ENCODE measurements at places on chromosomes 5 and 9.

GRCh38 chr5:61953913-61954312 lies 352.1 kb upstream of the KIF2A start:
- no peak for DNase-seq

- no peak for DNase-seq
Observed at GRCh38 chr5:51326844-51327243, 56.4 kb upstream of the ISL1 start.

DNA sequence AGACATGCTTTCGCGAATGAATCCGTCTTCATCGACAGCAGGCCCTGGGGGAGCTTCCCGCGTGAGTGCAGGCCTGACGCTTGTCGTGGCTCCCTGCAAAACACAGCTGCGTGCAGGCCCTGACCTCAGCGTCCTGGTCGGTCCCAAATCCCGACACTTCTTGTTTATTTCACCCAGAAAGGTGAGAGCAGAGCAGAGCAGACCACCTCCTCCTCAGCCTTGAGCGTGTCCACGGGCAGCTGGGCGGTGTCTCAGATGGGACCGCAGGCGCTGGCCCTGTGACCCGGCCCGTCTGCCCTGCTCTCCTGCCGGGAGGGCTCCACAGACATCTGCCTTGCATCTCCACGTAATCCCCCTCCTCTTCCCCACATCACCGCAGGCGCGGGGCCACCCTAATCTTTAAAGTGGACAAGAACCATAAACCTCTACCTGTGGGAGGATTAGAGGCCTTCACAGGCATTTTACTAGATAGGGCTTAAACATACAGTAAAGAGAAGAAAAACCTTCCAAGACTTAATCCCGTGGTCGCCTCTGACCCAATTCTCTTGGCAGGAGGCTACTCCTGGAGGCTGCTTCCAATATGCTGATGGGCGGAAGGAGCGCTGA lies 7.5 kb upstream of the LHX3 start:
- no peak for DNase-seq

DNA sequence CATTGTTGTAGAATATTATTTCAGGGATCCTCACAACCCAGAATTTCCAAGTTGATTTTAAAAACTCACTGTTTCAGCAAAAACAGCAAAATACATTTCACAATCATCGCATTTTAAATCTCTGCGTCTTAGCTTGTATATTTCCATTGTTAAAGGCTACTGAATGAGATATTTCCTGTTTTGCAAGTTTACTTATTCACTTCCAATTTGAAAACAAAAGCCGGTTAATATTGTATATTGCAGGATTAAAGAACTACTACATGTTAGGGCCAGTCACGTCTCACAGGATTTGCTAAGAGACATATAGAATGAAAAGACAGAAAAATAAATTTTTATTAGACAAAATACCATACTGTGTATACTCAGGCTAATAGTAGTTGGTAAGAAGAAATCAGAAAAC lies 395.9 kb upstream of the CDH9 start:
- DNase-seq = no peak

DNA sequence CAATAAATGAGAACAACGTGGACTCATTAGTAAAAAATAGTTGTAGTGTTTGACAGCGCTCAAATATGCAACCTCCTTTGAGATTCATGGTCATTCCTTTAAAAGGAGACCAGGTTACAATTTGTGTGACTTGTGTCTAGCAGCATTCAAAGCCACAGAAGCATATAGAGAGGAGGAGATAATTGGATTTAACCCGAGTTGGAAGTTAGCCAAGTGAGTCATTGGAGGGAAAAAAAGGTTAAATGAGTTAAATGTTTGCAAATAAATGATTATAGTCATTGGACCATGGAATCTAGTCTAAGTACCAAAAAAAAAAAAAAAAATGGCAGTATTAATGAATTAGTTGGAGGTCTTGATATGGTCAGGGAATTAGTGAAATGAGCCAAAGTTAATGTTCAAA lies 90.9 kb downstream of the ITGA1 start:
- DNase-seq = peak; percentile 52

DNA sequence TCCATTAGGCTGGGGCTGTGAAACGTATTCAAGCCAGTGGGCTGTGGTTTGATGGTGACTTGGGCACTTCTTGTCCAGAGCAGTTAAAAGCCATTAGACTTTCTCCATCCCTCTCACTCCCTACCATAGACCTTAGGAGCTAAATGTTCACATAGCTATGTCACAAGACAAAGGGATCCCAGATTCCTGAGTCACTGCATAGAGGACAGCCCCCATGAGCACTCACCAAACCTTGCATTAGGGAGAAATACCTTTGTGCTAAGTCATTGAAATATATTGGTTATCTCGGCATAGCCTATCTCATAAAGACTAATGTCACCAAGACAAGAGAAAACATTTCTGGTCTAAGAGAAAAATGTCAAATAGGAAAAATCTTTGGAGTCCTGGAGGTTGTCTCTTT lies 104.3 kb downstream of the TRPM6 start:
- peak; percentile 63 for DNase-seq

DNA sequence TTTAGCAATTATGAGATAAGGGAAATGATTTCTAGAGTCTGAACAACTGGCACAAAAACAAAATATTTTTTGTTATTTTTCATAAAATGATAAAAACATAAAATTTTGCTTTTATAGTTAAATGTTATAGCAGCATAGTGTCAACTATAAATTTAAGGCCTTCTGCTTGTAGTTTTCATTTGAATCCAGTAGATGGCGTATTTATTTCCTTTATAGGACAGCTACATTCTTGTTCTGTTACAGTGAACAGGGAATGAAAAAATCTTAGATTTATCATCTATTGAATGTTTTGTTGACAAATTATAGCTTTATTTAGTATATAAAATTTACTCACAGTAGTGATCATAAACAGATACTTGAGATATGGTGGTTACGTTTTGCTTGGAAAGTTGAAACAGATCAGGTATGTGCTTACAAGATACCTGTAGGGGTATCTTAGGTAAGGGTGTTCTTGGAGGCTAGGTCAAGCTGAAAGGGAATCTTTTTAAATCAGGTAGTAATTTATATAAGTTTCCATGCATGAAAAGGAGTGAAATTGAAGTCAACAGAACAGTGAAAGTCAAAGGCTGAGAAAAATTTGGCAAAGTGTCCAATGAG lies 239.3 kb upstream of the GRIN3A start:
- DNase-seq = no peak

- DNase-seq = no peak
Observed at GRCh38 chr5:80357671-80358070, 37.9 kb downstream of the SPZ1 start.

- no peak for DNase-seq
Observed at GRCh38 chr5:151224372-151224771, 480 bp upstream of the CCDC69 start.

DNA sequence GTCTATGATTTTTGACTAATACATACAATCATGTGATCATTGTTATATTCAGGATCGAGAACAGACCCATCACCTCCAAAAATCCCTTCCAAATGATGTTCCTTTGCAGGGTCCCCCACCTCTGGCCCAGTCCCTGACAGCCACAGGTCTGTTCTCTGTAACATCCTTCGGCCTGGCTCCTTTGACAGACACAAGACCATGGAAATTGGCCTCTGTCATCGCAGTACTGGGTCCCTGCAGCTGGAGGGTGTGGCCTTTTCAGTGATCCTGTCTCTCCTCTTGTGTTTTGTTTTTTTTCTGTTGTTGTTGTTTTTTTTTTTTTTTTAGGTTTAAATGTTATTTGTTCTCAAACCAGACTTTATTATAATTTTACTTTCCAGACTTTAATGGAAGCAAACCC lies 27.4 kb upstream of the ANKRD33B start:
- no peak for DNase-seq

GRCh38 chr9:138020120-138020794 lies 142.7 kb downstream of the CACNA1B start:
- no peak for DNase-seq

GRCh38 chr9:77020413-77021290 lies 1.2 kb downstream of the FOXB2 start:
- DNase-seq = no peak

DNA sequence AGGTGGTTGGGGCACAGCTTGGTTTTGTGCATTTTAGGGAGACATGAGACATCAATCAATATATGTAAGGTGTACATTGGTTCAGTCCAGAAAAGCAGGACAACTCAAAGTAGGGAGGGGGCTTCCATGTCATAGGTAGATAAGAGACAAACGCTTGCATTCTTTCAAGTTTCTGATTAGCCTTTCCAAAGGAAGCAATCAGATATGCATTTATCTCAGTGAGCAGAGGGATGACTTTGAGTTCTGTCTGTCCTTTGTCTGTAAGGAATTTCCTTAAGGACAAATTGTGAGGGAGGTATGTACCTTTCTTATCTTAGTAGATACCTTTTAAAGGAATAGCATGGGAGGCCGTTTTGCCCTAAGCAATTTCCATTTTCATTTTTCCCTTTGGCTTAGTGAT lies 63.3 kb downstream of the COL15A1 start:
- no peak for DNase-seq

DNA sequence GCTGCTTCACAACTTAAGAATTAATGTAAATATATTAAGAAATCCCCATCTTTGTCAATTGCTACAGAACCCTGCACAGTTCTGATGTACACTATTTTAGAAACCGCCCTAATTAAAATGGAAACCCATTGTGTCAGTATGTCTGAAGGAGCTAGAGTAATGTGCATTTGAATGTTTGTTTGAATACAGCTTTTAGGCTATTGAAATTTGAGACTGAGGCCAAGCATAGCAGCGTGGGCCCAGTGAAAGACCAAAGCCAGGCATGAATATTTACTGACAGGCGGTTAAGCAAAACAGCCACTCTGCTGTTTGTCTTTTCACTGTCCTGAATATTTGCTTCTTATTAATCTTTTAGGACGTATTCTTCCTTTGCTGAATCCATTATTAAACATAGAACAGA lies 252.3 kb downstream of the IZUMO3 start:
- DNase-seq = no peak

DNA sequence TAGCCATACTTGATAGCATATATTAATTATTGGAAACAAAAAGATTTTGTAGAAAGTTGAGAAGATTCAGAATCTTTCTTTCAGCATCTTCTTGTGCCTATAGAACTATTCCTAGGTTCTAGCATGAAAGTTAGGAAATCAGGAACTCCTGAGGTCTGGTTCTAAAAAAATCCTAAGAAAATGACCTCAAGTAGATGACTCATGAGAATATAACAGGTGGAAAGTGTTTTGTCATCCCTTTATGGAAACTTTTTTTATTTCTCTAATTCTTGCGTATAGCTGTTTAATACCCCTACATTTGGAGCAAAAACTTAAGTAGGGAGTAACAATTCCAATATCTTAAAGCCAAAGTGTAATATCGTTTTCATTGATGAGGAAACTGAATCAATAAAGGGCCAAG lies 574.1 kb downstream of the NR2F1-AS1 start:
- no peak for DNase-seq

DNA sequence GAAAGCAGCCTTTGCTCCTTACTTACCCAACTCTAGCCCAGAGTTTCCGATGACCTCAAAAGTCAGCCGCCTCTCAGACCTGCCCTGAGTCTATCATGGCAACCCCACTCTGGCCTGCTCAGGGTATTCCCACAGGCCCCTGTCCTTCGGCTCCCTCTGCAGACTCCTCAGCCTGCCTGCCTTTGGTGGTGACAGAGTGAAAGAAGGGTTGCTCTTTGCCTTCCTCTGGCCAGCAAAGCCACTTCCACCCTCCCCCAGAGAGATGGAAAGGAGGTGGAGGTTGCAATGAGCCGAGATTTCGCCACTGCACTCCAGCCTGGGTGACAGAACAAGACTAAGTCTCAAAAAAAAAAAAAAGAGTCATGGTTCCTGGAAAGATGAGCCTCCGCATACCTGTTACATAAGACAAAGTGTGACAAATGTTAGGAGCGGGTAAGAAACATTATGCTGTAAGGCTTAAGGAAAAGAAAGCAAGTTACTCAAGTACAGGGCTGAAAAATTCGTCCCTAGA lies 2.3 kb upstream of the SMIM33 start:
- DNase-seq = no peak

- no peak for DNase-seq
Observed at GRCh38 chr5:177320879-177321278, 9.2 kb upstream of the MXD3 start.

- no peak for DNase-seq
Observed at GRCh38 chr9:6765396-6765795, 7.6 kb downstream of the KDM4C start.

- no peak for DNase-seq
Observed at GRCh38 chr9:114016101-114016500, 62.0 kb downstream of the AMBP start.

GRCh38 chr9:87707805-87708506 lies 18.0 kb upstream of the CTSL start:
- DNase-seq = no peak

- peak; percentile 94 for DNase-seq
Observed at GRCh38 chr5:672329-673160, 20.6 kb downstream of the TPPP start.

GRCh38 chr9:77215874-77216273 lies 38.5 kb downstream of the VPS13A start:
- DNase-seq = no peak
